Posterior cingulate gyrus (tissue), 11 donors: ENCODE measurements at places on chromosomes 2 and 18.

GRCh38 chr2:151523850-151524249 lies 114.1 kb downstream of the RIF1 start:
- DNase-seq, result no peak

- DNase-seq, result peak; percentile 90
These were observed at the start of gene USP34 for GRCh38 chr2:61470965-61471904. Gene USP34 (minus strand): TSS chr2:61471087. CDS start chr2:61470692, 395 bp downstream.

DNA sequence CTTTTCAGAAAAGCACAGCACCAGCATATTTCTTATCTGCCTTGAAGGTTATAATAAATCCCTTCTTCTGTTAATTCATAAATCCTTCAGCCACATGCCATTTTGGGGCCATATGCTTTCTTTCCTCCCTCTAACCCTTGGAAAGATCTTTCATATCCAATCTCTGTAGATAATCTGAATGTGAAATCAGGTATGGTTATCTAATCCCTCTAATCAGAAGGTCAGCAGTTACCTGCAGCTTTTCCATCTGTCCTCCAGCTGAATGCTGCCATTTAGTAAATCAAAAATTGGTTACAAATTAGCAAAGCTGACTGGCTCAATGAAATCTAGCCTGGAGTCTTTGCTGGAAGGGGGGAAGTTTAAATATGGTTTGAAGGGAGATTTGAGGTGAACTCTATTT lies 230.5 kb downstream of the PIK3C3 start:
- DNase-seq, result no peak

GRCh38 chr2:105487142-105488069 lies 88.6 kb upstream of the FHL2 start:
- no peak for DNase-seq

- DNase-seq, result no peak
These were observed 183.8 kb upstream of the MSH6 start for GRCh38 chr2:47599171-47599570.

DNA sequence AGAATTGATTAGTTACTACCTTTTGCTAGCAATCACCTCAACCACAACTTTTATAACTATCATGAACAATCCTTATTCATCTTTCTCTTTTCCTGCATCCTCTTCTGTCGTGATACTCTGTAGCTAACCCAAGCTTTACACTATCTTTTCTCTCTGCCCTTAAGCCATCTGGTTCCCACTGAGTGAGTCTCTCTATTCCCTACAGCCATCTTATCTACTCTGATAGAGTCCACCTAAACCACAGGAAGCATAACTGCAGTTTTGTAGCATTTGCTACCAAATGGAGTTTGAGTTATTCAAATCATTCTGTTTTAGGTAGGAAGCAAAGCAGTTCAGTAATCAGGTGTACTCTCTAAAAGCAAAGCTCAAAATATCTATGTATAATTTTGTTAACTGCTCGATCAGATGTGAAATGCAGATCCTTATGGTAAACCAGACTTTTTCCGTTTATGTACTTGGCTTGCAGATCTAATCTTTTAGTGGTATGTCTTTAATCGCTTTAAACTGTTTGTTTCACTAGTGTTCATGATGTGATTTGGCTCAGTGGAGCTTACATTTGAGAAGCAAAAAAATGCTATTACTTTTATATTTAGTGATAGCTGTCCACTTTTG lies 91.0 kb downstream of the CSRNP3 start:
- DNase-seq, result no peak

DNA sequence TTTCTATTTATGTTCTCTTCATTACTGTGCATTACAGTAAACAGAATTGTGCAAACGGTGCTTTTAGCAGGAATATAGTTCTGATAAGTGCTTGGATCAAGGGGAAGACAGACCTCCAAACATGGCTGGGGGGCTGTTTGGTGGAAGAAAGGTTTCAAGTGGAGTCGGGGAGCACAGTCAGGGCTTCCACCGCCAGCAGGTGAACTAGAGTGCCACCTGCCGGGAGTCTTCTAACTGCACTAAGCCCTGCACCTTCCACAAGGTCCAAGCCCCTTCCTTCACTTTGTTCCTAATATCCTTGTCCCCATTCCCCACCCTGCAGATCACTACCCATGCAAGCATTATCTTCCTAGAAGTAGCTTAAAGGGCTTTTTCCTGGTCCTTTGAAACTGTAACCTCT lies 11.1 kb downstream of the ONECUT2 start:
- DNase-seq, result no peak

DNA sequence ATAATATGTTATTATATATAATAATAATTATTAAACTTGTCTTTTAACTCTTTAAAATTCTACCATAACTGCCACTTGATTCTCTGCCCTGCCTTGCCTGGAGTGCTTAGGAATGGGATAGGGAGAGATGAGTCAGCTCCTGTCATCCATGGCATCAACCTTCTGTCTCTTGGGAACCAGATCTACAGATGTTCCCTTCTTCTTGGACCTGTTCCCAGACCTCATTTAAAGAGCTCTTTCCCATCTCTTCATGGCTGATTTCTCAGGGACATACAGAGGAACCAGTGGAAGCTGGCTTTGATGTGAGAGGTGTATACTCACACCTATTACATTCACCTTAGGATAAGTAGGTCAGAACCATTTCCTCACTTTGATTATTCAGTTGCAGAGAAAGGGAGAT lies 155.3 kb upstream of the MYO3B start:
- DNase-seq, result no peak

GRCh38 chr2:169082995-169083394 lies 13.6 kb downstream of the DHRS9 start:
- no peak for DNase-seq

- DNase-seq, result no peak
These were observed 27.4 kb upstream of the SLC20A1 start for GRCh38 chr2:112618383-112618782.

- DNase-seq, result peak; percentile 63
These were observed 106.4 kb downstream of the POLE4 start for GRCh38 chr2:75064691-75065396.

- no peak for DNase-seq
These were observed 54.1 kb downstream of the SLC8A1 start for GRCh38 chr2:40397765-40398164.

GRCh38 chr18:45437366-45437765 lies 177.9 kb upstream of the SLC14A2 start:
- no peak for DNase-seq

DNA sequence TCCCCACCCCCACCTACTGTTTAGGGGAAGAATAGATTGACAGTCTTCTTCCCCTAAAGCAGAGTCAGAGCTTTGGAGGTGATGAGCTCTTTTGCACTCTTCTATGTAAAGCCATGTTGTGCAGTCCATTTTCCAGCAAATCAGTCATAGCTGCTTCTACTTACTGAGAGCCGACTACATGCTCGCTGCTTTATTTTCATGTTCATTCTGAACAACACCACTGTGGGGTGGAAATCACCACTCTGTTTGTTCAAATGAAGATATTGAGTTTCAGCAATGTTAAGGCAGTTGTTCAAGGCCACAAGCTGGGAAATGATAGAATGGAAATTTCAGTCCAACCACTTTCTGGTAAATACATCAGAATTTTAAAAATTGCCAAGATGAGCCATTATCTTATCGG lies 88.3 kb downstream of the INSIG2 start:
- no peak for DNase-seq

DNA sequence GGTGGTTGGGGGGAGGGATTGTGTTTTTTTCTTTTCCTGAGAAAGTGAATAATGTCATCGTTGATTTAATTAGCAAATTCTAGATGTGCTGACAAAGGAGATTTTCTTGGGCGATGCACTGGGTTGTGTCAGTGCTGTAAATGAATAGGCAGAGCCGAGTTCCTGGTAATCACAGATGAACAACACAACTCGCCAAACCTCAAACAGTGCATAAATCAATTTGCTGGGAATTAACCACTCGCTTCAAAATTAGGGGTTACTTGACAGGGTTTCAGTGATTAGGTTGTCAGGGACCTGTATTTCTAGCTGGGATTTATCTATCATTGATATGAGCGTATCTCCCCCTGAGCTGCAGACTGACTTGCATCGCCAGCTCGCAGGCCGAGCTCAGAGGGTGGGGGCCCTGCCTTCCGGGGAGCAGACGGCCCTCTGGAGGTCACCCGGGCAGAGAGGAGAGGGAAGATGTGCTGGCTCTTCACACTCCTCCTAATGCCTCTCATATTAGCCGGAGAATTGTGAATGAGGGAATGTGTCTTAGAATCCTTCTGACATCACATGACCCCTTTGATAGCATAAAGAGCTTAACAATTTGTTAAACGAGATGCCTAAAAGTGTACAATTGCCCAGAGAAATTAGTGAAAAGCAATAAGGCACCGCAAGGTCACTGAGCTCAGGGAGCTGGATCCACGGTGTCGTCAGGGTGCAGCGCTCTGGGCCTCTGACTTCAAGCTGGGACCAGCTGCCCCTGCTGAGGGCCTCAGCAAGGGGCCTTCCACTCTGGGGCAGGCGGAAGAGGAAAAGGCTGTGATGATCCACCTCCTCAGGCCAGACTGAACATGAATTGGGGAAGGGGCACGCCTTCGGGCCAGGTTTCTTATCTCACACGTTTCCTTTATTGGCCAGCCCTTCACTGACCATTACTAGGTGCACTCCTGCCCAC lies 48.9 kb downstream of the SMIM21 start:
- no peak for DNase-seq

GRCh38 chr18:59565957-59566356 lies 131.3 kb downstream of the CCBE1 start:
- no peak for DNase-seq

GRCh38 chr2:235088496-235088921 lies 136.7 kb downstream of the SH3BP4 start:
- DNase-seq, result no peak

GRCh38 chr2:195055996-195056395 lies 601.0 kb upstream of the SLC39A10 start:
- no peak for DNase-seq

GRCh38 chr2:166017208-166017607 lies 63.6 kb upstream of the TTC21B start:
- no peak for DNase-seq

GRCh38 chr2:38797250-38797676 lies 19.3 kb downstream of the GEMIN6 start:
- DNase-seq, result no peak

DNA sequence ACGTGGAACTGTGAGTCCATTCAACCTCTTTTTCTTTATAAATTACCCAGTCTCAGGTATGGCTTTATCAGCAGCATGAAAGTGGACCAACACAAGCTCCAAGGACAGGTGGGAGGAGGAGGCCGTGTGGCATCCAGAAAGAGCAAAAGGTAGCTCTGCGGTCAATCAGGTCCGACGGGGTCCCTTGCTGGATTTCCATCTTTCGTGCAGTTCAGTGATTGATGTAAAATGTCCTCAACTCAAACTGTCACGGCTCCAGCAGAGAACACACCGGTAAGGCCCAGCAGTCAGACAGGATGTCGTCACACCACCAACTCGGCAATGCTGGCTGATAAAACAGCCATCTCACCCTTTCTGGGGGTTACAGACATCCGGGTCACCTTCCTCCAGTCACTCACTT lies 123.3 kb downstream of the PXDN start:
- no peak for DNase-seq

DNA sequence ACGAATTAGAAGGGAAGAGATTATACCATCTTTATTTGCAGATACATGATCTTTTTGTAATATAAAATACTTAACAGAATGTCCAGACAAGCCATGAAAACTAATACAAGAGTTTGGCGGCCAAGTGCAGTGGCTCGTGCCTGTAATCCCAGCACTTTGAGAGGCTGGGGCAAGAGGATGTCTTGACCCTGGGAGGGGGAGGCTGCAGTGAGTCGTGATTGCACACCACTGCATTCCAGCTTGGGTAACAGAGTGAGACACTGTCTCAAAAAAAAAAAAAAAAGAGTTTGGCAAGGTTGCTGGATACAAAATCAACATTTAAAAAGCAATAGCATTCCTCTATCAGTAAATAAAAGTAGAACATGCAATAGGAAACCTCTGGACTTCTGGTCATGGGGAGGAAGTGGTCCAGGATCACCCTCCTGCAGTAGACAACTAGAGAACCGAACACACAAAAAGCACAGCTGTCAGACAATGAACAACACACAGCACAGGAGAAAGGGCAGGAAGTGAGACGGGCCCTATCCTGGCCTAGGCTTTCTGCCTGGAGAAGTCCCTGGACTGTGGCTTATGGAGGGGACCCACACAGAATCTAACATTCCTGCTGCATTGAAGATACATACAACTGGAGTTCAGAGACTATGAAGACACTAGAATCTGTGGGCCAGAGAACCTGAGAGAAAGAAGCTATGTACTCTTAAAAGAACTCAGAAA lies 118.9 kb upstream of the ARL4C start:
- no peak for DNase-seq

DNA sequence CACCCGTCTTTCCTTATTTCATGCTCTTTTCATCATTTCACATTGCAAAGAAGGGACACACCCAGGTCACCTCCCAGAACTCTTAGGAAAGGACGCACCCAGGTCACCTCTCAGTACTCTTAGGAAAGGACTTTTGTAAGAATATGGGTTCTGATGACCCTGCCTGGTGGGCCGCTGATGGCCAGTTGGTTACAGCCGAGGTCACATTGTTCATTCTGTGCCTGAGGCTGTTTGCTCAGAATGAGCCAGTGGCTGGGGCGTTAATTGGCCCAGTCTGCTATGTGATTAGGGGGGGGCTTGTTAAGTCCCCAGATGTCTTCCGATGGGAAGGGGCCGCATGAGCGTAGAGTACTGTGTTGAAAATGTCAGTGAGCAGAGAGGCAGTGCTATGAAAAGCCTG lies 9.4 kb downstream of the MLPH start:
- no peak for DNase-seq

- DNase-seq, result no peak
These were observed 144.4 kb downstream of the PTGR3 start for GRCh38 chr18:75064513-75064905.

DNA sequence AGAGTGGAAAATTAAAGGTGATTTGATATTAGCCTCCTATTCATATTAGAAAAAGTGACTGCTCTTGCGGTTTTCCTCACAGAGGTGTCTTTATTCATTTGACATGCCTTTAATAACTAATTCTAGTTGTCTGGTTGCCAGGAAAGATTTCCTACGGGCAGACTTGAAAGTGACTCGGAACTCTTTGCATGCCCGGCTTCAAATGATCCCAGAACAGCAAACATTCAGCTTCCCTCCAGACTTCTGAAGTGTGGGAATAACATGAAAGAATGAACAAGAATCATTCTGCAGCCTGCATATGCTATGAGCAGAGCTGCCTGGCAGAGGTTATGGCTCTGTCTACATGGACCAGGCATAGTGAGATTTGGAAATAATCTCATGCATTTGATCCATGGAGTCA lies 89.6 kb upstream of the PKDCC start:
- DNase-seq, result no peak

- no peak for DNase-seq
These were observed 29.4 kb upstream of the ASNSD1 start for GRCh38 chr2:189631849-189632248.

- no peak for DNase-seq
These were observed 152.6 kb upstream of the FSHR start for GRCh38 chr2:49306925-49307324.
